ENCODE measurements at places on chromosomes 5 and 9.

GRCh38 chr9:4985386-4986266 lies 554 bp downstream of the JAK2 start:
- DNase-seq = peak; percentile 55

- DNase-seq = no peak
Observed at GRCh38 chr5:142906863-142907671, 136.9 kb downstream of the ARHGAP26 start.

DNA sequence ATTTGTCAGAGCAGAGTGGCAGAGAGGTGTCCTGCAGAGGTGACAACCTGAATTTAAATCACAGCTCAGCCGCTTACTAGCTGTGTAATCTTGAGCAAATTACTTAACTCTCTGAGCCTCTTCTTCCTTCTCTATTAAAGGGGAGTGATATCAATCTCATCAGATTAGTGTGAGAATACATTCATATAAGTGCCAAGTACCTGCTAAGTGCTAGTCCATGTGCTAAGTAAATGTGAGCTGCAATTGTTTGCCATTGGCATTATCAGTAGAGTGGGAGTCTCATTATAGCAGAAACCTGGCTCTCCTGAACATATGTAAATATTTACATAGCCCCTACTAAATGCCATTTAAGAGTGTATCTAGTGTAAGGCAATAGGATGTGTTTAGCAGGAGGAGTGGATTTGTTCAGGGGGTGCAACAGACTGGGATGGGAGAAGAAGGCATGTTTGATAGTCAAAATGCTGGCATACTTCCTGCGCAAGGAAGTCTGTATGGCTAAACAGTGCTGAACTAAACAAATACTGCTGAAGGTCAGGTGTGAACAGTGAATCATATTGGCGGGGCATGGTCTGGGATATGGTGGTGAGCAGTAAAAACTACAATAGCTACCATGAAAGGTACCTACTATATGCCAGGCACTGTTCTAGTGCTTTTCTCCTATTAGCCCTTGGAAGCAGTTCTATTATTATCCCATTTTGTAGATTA lies 74.5 kb downstream of the F2RL2 start:
- DNase-seq = no peak

DNA sequence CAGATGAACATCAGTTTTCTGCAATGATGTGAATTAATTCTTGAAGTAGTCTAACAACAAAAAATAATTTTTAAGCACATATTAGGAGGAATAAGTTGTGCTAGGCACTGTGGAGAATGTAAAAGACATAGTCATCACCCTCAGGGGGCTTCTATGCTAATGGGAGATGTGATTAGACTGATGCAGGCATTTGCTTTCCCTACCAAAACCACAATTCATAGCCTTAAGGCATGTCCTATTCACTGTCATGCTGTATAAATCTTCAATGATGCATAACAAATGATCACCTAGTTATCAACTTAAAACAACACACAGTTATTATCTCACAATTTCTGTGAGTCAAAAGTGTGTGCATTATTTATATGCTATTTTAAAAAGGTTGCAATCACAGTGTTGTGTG lies 422.6 kb downstream of the MAN2A1 start:
- DNase-seq = no peak

DNA sequence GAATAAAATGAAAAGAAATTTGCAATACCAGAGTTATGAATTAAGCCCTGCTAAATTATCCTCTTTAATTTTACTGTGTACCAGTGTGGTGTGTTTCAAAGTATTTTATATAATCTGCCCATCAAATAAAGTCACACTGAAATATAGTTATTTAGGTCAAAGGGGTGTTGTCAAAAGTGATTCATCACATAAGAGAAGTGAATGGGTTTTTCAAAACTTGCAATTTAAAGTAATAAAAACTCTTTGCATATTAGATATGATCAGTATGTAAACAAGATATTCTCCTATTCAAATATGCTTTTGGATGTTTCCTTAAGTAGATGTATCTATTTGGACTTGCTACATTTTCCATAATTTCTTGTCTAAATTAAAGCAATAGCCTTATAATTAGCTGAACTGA lies 1183.0 kb upstream of the CDH18 start:
- no peak for DNase-seq

All from RKO (cell line).